ENCODE measurements at places on chromosomes 5 and 9.

DNA sequence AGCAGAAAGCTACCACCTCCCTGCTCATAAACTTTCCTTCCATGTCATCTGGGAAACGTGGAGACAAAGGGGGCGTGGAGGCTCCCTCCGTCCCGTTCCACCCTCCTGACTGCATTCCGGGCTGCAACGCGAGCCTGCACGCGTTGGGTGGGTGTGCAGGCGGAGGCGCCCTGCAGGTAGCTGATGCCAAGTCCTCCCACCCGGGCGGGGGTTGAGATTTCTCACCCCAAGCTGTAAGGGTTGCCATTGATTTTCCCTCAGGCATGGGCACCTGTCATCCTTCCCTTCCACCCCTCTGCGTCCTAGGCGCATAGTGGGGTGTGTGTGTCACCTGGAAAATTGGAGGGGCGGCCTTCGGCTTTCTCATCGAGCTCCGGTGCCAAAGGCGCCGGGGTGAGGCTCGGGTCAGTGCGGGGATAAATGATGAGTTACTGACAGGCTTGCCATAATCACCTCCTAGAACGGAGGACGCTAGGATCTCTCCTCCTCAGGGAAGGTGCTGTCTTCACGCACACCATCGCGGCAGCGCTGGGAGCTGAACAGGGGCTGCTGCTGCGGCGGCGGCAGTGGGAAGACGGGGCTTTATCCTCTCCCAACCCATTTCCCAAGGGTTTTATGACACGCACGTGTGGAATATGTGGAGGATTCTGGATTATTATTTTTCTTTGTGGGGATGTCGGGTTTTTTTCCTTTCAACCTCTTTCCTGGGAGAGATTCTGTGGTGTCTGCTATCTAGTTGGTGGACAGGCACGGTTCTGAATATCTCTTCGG lies 973 bp downstream of the PLPPR1 start:
- H3K27me3 ChIP-seq, result peaks cover 47% of the 10 kb centered on the region
- H3K27ac ChIP-seq, result no peak overlapping the region
- no peaks in the 10 kb centered on the region for H3K36me3 ChIP-seq
- no peak overlapping the region for H3K4me3 ChIP-seq
- no peak for DNase-seq

DNA sequence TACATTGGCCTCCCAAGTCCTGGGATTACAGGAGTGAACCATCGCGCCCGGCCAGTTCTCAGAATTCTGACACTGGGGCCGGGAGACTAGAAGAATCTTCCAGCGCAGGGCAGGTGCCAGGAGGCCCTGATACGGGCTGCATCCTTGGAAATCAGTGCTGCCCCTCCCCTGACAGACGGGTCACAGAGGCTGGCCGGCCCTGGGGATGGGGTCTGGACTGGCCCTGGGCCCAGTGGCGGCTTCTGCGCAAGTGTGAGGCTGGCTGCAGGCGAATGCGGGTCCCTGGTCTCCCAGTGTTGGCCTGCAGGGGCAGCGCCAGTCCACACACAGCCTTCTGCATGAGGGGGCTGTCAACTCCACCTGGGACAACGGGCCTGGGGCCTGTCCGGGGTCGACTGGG lies 831 bp upstream of the TBC1D9B start:
- peaks cover 23% of the 10 kb centered on the region for H3K4me1 ChIP-seq
- DNase-seq, result no peak
- no peaks in the 10 kb centered on the region for H3K27me3 ChIP-seq
- peaks cover 3% of the 10 kb centered on the region for H3K36me3 ChIP-seq
- H3K27ac ChIP-seq, result no peak overlapping the region

DNA sequence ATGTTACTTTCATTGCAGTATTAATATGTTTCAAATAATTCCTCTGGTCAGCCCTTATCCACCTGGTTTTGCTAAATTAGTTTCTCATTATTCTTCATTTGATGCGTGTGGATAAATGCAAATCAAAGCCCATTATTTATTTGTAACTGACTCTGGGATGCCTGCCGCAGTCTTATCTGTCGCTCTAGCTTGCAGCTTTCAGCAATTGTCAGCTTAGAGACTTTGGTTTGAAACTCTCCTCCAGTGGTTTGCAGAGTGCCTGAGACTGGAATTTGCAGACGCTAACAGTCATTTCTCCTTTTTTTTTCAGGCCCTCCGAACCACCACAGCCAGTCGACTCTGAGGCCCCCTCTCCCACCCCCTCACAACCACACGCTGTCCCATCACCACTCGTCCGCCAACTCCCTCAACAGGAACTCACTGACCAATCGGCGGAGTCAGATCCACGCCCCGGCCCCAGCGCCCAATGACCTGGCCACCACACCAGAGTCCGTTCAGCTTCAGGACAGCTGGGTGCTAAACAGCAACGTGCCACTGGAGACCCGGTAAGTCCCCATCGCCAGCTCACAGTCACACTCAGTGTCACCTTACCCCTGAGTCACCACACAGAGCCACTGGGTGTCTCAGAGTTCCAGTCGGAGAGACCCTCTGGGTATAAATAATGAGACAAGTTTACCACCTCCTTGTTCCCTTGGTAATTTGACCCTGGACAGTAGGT lies 339.0 kb upstream of the WWC1 start:
- no peak overlapping the region for H3K27ac ChIP-seq
- no peaks in the 10 kb centered on the region for H3K4me1 ChIP-seq
- no peaks in the 10 kb centered on the region for H3K36me3 ChIP-seq

DNA sequence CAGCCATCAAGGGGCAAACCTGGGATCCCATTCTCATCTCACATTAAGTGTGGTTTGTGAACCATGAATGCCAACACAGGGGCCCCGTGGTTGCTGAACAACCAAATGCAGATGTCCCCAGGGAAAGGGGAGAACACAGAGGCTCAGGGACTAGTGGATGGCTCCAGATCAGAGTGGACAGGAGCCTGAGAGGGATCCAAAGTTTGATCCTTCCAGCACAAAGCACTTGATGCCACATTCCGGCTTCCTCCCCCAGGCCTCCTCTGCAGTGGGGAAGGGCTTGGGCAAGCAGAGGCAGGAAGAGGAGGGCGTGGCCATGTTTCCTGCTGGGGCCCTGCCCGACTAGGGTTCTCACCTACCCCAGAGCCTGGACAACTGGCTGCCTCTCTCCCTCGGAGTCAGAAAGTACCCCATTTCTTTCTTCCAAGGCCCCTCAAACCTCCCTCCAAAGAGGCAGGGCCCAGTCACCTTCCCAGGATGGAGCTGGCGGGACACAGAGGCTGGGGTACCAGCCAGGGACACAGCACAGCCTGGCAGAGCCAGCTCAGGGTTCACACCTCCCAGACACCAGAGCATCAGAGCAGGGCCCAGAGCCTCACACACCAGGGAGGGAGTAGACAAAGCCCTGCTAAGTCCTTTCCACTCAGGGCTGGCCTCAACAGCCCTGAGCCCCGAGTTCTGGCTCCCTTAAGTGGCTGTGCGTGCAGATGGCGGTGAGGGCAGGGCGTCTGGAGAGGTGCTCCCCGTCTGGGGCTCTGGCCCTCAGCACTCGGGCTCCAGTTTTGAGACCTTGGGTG lies 4.3 kb upstream of the RNF44 start:
- H3K4me3 ChIP-seq, result peak overlapping the region; percentile 91
- DNase-seq, result peak; percentile 64
- H3K36me3 ChIP-seq, result no peaks in the 10 kb centered on the region
- H3K4me1 ChIP-seq, result peaks cover 52% of the 10 kb centered on the region
- H3K27ac ChIP-seq, result peak overlapping the region; percentile 96

- peaks cover 8% of the 10 kb centered on the region for H3K36me3 ChIP-seq
- no peaks in the 10 kb centered on the region for H3K27me3 ChIP-seq
- DNase-seq, result no peak
- no peak overlapping the region for H3K4me3 ChIP-seq
- peaks cover 46% of the 10 kb centered on the region for H3K4me1 ChIP-seq
- H3K27ac ChIP-seq, result no peak overlapping the region
Observed at GRCh38 chr5:124675931-124676846, 70.2 kb downstream of the ZNF608 start.

DNA sequence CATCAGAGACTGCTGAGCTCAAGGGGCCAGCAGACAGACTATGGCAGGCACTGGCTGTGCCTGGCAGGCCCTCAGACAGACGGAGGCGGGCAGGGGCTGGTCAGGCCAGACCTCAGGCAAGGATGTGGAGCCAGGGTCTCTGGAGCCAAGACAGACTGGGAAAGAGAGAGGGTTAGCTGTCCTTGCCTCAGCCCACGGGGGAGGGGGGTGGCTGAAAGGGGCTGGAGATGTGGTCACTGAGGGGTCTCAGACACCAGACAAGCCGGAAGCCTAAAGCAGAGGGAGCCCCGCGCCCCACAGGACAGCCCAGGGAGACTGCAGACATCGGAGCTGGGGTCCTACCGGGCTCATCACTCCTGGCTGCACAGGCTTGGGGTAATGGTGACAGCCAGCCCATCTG lies 141.2 kb upstream of the FOXD4L5 start:
- DNase-seq, result no peak
- no peaks in the 10 kb centered on the region for H3K4me1 ChIP-seq
- H3K36me3 ChIP-seq, result peaks cover 18% of the 10 kb centered on the region

DNA sequence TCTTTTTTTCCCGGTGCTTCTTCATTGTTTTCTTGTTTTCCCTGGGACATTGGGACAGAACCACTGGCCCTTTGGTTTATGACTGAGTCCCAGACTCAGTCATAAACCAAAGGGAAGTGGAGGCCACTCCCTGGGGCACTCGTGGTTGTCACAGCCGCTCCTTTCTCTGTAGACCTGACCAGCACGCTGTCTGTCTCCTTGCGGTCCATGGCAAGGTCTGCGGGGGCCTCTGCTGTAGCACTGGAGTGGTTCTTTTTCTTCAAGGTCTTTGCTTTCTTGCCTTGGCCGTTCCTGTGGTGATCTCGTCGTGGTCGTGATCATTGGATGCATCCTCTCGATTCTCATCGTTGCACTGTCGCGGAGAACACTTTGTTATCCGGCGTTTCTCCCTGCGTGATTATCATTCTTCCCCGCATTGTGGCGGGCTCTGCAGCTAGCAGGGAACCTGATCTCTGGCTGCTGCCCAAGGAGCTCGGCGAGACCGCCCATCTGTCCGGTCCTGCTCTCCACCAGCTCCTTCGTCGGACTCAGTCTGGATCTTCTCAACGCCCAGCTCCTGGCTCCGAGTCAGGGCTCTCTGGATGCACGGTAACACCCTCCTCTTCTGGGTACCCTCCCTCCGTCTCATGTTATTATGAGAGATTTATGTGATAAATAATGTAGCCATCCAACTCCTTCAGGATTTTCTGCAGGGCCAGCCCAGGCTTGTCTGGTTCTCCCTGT lies 43.5 kb upstream of the MPDZ start:
- DNase-seq, result no peak
- no peaks in the 10 kb centered on the region for H3K36me3 ChIP-seq
- H3K27me3 ChIP-seq, result no peaks in the 10 kb centered on the region
- H3K4me1 ChIP-seq, result no peaks in the 10 kb centered on the region
